ELR (cell line): ENCODE measurements at places on chromosomes 7 and 10.

DNA sequence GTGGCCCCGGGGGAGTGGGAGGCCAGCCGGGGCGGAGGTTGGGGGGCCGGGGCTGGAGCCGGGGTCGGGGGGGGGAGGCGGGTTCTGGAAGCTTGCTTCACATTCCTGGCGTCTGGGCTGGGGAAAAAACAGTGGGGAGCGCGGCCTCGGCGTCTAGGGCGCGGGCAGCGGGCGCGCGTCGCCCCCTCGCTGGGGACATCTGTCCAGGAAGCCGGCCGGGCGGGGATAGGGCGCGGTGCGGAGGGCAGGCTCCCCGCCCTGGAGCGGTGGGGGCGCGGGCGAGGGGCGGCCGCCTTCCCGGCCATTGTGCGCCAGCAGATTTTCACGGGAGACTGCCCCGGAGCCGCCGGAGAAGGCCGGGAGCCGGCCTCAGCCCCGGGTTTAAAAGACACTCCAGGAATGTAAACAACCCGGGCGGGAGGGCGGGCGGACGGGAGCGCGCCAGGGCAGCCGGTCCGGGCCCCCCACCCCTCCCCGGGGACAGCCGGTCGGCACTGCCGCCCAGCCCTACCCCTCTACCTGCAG is 1.4 kb downstream of the ZMIZ1 start:
- DNase-seq = peak; percentile 50

- DNase-seq = peak; percentile 49
These were observed 129.6 kb upstream of the PRPS1L1 start for GRCh38 chr7:18157233-18157632.

GRCh38 chr7:18126281-18126680 is 98.6 kb upstream of the PRPS1L1 start:
- no peak for DNase-seq

DNA sequence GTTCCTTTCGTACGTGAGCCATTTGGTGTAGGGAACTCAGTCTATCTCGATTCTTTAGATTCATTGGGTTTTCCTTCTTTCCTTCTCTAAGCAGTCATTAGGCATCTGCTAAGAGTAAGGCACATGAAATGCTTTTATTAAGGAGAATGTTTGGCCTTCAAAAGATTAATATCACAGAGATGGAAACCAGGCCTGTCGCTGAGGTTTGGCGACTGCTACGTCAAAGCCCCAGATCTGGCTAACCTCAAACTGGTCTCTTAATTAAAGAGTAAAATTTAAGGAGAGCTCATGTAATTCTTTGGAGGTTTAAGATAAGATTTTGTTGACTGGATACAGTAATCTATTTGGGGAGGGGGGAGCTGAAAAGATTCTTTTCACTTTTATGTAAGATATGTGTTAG is 189.8 kb downstream of the JCAD start:
- DNase-seq = no peak

GRCh38 chr10:1070919-1071318 is 14.7 kb downstream of the WDR37 start:
- DNase-seq = peak; percentile 28

DNA sequence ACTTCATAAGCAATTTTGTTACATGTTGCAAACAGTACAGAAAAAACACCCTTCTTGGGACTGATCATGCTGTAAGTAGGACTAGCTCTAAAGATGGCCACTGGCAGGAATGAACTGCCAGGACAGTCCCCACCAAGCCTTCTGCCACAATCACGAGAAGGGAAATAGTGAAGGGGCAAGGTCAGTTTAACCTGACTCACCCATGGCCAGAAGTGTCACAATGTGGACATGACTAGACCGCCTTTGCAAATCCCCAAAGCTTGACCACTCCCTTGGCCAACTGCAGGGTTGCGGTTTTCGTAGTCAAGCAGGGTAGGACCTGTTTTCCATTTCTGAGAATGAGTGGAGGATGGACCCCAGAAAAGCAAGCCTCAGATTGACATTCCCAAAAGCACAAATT is 19.4 kb upstream of the FRAT2 start:
- DNase-seq = no peak

- DNase-seq = peak; percentile 62
These were observed 10.5 kb upstream of the GRID1 start for GRCh38 chr10:86376852-86377796.

GRCh38 chr7:13155188-13155587 is 467.8 kb downstream of the ARL4A start:
- no peak for DNase-seq

DNA sequence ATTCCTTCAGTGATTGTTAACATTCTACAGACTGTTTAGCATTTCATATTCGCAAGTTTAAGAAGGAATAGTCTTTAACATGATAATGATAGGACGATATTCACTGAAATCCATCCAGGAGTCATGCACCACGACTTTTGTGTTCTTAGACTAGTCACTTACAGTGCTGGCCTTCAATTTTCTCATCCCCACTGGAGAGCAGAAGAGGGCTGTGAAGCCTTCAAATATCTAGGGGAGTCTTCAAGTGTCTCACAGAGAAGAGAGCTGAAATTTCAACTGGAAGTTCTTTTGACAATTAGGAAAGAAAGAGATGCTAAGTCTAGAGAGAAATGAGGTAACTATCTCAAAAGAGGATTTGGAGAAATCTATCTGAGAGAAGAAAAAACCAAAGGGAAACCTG is 43.8 kb upstream of the TAS2R16 start:
- DNase-seq = no peak
